ENCODE measurements at places on chromosomes 3 and 15.

GRCh38 chr3:170572665-170573253, 13.1 kb downstream of the SLC7A14 start:
- no peak for DNase-seq

DNA sequence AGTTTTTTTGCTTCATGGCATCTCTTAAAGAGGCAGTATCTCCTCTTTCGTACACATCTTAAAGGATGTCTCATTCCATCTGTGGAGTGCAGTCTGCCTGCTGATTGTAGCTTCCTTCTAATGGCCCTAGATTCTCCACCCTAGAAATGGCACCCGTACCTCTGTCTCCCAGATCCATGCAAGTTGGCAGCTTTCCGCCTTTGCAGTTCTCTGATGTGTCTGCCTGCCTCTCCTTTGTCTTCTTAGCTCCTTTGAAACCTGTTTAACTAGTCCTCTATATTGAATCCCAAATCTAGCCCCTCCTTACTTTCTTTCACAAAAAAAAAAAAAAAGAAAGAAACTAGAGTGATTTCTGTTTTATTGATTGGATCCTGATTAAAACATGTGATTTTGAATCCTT, 1025.0 kb downstream of the ZPLD1 start:
- DNase-seq, result no peak

DNA sequence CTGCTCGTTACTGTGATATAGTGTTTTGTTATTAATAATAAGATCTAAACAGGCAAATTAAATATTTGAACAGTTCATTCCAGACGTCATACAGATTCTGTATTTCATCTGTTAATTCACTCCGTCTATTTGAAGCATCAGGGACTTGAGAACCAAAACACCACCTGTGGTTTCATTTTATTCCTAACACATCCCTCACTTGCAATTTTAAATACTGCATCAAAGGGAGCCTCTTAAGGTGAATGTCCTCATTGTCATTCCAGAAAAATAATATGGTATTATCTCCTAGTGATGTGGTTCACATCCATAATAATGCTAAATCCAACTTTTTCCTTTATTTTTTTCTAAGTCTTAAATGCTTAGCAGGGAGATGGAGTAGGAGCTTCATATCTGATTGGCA, 1390.9 kb upstream of the CADM2 start:
- no peak for DNase-seq

- DNase-seq, result no peak
These were observed 2.9 kb upstream of the EPHB3 start for GRCh38 chr3:184558726-184559125.

- peak; percentile 69 for DNase-seq
These were observed 11.0 kb downstream of the ETV5 start for GRCh38 chr3:186097663-186098451.

DNA sequence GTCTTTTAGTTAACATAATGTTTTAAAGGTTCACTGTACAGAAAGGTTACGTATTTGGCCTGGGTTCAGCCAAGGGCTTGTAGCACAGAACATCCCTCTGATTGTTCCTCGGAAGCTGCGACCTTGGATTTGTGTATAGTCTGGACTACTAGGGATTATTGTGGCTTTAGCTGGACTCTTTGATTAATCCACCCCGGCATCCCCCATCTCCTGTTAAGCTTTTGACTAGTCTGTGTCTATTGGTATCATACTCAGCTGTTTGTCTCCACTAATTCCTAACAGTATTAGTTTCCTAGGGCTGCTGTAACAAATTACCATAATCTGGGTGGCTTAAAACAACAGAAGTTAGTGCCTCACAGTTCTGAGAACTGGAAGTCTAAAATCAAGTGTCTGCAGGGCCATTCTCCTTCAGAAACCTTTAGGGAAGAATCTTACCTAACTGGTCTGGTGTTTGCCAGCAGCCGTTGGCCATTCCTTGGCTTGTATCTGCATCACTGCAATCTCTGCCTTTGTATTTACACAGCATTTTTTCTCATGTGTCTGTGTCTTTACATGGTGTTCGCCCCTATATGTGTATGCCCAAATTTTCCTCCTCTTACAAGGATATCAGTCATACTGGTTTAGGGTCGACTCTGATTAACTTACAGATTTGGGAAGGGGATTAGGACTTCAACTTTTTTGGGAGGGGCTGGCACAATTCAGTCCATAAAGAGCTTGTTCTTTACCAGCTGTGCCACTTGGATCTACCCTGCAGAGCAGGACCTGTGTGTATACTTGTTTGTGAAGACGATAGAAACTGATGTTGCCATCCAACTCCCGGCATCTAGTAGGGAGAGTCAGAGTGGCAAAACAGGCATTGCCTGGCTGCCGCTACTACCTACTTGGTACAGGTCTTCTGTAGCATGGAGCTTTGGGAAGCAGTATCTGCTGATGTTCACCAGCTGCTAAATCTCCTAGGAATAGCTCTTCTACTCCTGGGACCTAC, 117.8 kb downstream of the UBE2E2 start:
- no peak for DNase-seq

GRCh38 chr3:39276746-39277145, 3.1 kb downstream of the CX3CR1 start:
- no peak for DNase-seq

DNA sequence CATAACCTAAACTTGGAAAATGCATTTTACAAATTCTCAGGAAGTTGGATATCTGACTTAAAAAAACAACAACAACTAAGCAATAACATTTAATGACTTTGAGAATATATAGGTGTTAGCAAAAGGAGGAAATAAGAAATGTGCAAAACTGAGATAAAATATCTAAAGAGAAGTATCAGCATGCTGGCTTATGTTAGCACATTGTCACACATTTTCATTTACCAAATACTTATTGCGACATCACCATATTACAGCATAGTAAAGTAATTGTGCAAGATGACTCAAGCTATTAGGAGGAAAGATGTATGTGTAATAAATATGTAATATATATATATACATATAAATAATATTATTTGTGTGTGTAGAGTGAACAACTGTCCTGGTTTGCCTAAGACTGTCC, 9.2 kb downstream of the PTX3 start:
- DNase-seq, result no peak

DNA sequence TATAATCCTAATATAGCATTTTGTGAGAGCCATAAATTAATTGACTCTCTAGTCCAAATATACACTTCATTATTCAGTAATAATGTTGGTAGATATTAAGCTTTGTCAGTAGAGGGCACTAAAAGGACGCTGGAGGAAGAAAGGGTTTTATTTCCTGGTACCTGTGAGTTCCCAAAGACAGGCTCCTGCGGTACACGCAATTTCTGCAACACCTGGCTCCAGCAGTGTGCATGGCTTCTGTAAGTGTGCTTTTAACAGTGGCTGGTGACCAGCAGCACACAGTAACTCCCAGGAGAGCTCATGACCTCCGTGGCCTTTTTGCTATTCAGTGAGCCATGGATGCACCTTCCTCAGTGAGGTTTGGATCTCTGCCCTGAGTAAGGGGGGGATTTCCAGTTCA, 338.3 kb upstream of the ZNF385D start:
- no peak for DNase-seq

DNA sequence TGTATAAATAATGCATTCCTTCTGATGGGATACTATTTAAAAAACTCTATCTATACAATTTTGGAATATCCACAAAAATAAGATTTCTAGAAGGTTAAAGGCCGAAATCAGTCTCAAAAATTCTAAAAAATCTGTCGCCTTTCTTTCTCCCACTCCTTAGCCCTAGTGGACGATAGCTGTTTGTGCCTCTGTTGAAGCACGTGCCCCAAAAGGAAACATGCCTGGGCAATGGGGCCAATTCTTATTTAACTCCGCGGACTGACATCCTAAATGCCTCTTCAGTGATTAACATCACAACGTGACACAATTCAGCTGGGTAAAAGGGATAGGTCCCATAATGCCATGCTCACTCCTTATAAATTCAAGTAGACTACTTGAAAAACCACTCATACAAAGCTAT, 65.1 kb downstream of the GAP43 start:
- no peak for DNase-seq

GRCh38 chr15:96355568-96356187, 25.2 kb downstream of the NR2F2 start:
- no peak for DNase-seq

DNA sequence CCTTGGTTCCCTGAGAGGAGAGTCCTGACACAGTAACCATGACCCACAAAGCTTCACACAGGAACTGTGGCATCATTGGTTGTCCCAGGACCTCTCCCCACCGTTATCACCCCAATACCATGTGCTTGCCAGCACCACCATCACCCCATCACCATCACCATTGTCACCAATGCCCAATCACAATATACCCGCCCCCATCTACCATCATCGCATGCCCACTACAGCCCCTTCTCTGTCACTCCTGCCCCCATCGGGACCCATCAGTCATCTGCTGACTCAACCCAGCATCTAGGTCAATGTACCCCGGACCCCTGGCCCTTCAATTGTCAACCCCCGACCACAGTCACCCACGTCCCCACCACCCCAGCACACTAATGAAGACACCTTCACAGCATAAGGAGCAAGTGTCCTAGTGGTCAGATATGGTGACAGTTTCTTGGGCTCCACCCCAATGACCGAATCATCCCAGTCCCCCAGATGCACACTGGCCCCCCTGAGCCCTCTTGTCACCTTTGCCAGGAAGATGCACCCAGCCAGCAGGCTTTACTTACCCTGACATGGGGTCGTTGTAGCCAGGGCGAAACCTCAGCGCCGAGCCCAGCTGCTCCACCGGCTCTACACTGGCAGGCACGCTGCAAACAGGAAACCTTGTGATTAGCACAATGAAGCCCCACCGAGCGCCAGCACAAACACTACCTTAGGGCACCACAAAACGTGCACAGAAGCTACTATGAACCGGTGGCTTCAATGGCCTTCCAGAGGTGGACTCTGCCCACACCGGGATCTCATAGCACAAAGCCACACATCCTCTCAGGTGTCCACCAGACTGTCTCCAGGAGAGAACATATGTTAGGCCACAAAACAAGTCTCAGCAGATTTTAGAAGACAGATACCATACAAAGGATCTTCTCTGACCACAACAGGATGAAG, 25.1 kb downstream of the SHISA5 start:
- DNase-seq, result no peak

GRCh38 chr3:105688821-105689220, 180.0 kb downstream of the CBLB start:
- DNase-seq, result no peak

DNA sequence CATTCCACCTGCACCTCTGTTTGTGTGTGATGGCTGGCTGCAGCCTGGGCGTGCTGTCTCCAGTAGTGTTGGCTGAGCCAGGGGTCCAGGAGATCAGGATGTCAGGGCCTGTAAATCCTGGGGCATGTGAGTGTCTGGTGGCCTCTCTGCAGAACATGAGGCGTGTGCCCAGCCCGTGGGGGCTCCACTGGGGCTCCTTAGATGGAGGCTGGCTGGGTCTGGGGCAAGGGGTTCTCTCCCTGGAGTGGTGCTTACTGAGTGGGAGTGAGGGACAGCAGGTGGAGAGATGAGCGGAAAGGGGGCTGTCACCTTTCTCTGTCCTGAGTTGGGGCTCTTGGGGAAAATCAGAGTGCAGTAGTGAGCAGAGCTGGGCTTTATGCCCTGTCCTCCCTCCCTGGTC, 152.2 kb downstream of the CHDH start:
- no peak for DNase-seq

GRCh38 chr3:57787867-57788623, 31.9 kb downstream of the SLMAP start:
- no peak for DNase-seq

DNA sequence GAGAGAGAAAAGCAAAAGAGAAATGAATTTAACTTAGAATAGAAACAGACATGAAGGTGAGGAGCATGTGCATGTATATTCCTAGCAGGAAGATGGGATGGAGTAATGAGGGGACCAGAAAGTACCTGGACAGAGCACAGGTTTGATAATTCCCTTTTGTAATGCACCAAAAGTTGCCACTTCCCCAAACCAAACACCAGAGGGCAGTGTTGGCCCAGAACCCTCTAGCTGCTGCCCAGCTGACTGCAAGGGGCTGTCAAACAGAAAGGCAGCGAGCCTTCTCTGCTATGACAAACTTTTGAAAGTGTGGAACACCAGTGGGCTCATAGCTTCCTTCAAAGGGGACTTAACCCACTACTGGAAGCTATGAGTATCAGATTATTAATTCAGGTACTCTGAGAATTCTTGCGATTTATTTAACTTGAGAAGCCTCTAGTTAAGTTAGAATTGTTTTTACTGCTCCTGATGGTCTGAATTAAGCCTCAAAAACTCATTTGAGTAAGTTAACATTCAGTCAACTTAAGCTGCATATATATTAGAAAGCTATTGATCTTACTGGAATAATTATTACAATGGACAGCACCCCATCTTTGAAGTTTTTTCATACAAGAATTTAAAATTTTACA, 234.9 kb downstream of the NEK10 start:
- peak; percentile 69 for DNase-seq

GRCh38 chr3:50436114-50436674, 67.2 kb downstream of the CACNA2D2 start:
- no peak for DNase-seq

DNA sequence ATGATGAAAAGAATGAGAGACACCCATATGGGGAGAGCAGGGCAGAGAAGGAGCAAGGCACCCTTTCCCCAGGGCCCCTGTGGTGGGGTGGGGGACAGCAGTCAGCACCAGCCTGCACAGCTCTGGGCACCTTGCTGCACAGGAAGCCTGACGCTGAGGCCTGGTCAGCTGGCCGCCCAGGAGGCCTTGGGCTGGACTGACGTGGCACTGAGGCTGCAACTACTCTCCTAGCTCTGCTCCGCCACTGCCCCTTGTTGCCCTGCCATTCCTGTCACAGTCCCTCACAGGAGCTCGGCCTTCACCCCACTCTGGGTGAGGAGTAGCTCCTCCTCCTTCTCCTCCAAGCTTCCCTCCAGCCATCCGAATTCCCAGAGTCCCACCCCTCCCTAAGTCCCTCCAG, 99.7 kb downstream of the CPN2 start:
- DNase-seq, result no peak

DNA sequence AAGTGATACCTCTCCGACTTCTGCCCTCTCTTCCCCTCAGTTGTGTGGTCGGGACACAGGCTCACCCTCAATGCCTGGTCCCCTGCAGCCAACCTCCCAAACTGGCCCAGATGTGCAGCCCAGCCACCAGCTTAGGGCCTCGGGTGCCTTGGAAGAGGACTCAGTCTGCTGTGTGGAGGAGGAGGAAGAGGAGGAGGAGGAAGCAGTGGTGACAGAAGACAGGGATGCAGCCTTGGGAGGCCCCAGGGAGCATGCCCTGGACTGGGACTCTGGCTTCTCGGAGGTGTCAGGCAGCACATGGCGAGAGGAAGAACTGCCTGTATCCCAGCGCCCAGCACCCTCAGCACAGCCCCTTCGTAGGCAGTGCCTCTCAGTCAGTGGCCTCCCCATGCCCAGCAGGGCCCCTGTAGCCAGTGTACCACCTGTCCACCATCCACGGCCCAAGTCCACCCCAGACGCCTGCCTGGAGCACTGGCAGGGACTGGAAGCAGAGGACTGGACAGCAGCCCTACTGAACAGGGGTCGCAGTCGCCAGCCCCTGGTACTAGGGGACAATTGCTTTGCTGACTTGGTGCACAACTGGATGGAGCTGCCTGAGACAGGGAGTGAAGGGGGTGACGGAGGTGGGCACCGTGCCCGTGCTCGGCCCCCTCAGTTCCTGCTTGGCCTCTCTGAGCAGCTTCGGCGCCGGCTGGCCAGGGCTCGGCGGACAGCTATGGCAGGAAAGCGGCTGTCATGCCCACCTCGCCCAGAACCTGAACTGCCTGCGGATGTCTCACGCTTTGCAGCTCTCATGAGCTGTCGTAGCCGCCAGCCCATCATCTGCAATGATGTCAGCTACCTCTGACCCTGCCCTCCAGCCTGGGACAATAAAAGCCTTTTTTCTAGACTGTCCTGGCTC, 1.3 kb downstream of the INKA1 start:
- DNase-seq, result no peak

GRCh38 chr3:76938962-76939361, 100.9 kb upstream of the ROBO2 start:
- DNase-seq, result no peak

GRCh38 chr3:188822411-188822810, 349.4 kb upstream of the TPRG1 start:
- DNase-seq, result no peak

Data from glomerular endothelial cell (primary cell).